DMS53 (cell line): ENCODE measurements at places on chromosomes 4 and X.
A peak's percentile ranks its signal among the peaks of the same experiment; 100 is the strongest.

- DNase-seq: peak; percentile 33
These were observed 13.4 kb upstream of the SNX12 start for GRCh38 chrX:71081330-71082123.

DNA sequence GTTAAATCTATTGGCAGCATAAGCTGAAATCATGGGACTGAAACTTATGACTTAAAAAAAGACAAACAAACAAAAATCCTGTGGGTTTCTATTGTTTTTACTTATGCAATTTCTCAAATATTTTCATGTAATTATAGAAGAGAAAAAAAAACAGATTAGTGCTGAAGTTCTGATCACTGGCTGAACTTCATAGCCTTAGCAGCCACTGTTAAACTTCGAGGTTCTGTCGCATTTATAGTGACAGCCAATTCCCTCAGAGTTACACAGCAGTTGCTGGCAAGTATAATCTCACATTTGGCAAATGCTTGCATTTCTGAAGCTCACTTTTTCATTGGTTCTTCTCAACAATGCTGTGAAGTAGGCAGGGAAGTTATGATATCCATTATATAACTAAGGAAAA lies 748.9 kb upstream of the MAGEB2 start:
- DNase-seq: no peak

DNA sequence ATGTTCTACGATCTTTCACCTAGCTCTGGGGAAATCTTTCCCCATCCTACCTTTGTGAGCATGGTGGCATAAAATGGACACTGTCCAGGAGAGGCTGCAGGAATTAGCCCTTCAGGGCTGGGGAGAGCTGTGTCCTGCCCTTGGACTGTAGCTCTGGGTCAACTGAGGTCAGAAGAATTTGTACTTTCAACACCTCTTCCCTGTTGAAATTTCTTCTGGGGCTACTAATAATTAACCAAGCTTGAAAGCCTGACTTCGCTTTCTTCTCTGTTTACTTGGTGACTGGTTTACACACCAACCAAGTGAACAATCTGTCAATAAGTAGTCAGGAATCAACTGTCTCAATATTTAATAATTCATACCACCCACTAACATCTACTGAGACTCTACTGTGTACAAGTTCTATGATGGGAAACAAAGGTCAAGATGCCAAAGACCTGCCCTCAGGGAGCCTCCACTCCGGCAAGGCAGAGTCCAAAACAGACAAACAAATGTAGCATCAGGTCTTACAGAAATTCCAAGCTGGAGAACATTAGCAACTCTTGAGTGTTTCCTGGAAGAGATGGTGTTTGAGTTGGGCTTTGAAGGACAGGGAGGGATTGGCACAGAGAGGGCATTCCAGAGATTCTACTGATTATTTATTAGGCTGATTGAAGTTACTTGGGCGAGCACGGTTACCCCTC lies 113.1 kb downstream of the ENPP6 start:
- peak; percentile 55 for DNase-seq

DNA sequence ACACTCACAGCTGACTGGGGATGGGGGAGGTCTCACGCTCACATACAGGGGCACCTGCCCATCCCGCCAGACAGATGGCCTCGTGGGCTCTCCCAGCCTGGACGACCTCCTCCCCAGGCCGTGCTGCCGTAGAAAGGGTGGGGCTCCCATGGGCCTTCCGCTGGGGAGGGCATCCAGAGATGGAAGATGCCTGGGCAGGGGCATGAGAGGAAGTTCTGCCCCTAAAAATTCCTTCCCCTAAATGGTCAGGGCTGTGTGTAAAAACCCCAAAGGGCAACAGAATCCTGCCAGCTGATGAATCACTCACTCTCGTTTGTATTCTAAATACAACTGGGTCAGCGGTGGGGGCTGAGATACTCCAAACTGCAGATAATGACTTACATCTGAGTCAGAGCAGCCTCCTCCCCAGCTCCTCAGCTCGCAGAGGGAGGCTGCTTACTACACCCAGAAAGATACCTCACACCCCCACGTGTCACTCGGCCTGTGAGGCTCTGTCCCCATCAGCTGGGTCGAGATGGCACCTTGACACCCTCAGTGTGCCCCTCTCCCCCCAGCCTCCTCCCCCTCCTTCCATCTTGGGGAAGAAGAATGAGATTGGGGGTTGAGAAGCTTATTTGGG lies 10.1 kb downstream of the WDR1 start:
- DNase-seq: peak; percentile 28

- no peak for DNase-seq
These were observed 7.1 kb downstream of the CCDC160 start for GRCh38 chrX:134244043-134244442.

- no peak for DNase-seq
These were observed 1598.3 kb downstream of the PCDH18 start for GRCh38 chr4:135934026-135934425.

DNA sequence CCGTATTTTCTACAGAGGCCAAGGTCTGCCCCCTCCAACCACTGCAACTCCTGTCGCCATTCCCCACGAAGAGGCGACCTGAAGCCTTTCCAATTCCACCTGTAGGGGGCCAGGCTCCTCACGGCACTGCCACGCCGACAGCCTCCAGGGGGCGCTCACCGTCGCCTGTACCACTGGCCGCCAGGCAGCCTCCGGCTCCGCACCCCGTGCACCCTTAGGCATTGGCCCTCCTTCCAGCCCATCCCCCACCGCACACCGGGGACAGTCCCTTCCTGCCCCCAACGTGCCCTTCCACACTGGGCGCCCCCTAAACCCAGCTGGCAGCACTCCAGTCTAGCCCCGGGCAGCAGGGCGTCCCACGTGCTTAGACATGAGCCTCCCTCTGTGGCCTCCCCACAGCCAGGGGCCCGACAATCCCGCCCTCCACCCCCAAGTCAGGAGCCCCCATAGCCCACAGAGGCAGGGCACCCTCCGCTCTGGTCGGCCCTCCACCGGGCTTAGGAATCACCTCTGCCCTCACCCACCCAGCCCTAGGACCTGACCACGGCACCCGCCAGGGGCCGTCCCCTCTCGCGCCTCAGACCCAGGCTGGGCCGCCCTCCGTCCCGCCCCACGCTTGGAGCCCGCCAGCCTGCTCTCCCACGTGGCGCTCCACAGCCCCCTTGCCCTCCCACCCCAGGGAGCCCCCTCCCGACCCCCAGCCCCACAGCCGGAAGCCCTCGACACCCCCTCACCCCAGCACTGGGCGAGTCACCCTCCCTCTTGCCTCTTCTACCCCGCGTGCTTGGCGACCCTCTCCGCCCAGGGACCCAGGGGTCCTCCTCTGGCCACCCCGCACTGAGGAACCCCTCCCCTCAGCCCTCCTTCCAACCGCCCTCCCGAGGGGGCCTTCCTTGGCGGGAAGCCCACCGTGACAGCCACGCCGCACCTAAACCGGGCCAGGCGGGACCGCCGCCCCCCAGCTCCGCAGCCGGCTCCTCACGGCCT lies 711 bp downstream of the PNMA6E start:
- peak; percentile 33 for DNase-seq
